KG1 (cell line): ENCODE measurements at places on chromosomes 2 and 18.

DNA sequence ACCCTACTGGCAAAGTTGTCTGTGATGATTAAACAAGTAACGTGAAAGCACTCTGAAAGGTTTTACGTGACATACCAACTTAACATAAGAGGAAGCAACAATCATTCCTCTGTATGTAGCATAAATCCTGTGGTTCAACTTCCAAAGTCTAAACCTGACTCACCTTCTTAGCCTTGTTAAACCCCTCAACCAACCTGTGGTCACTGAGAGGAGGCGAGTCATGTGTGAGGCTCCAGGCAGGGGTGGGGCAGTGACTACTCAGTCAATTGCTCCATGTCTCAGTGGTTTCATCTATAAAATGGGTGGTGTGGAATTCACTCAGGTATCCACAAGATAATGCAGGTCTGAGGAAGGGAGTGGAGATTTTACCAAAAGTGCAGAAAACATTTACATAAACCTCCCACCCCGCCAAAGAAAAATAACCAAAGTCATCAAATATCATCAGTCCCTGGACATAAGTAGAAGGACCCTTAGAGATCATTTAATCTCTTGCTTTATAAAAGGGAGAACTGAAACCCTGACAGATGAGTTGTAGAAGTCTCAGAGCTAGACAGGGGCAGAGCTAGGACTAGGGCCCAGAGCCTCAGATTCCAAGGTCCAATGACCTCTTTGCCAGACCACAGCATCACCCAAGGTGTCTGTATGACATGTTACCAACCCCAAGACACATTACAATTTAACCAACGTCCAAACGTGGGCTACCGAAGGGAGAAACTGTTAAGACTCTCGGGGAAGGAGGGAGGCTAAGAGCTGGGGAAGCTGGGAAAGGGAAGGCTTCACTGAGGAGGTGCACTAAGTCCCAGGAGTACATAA is 3.7 kb upstream of the PCBP1 start:
- no peak for DNase-seq

DNA sequence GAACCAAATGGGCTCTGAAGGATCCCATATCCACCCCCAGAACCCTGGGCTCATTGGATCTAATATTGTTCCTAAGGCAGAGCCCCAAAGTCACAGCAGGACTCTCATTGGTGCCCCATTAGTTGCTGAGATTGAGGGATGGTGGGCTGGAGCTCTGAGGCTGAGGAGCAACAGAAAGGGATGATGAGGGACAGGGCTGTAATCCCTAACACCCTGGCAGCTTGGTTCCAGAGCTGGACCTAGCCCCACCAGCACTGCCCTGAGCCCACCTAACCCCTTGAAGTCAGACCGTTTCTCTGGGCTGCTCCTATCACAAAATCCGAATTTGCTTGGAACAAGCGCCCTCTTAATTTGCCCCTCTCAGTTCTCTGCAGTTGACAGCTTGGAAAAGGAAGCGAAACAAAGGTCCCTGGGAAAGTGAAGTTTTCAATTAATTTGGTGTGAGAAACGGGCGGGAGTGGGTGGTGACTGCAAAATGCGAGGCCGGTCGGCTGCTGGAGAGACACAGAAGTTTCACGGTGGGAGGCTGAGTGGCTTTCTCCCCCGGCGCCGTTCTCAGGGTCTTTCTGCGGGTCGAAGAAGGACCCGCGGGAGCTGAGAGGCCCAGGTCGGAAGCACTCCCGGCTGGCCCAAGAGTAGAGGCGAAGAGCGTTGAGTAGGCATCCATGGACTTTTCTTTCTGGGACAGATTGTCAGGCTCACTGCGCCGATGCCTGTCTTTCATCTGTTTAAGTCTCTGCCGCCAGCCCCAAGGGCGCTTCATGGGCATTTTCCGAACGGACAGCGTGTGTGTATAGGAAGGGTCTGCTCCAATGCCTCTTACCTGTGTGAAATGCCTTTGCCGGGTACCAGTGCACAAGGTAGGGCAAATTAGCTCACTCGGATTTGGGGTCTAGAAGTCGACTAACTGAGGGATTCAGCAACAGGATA is 927 bp upstream of the HOXD13 start:
- no peak for DNase-seq

- DNase-seq, result no peak
These were observed 11.6 kb downstream of the HNRNPLL start for GRCh38 chr2:38591152-38591551.

DNA sequence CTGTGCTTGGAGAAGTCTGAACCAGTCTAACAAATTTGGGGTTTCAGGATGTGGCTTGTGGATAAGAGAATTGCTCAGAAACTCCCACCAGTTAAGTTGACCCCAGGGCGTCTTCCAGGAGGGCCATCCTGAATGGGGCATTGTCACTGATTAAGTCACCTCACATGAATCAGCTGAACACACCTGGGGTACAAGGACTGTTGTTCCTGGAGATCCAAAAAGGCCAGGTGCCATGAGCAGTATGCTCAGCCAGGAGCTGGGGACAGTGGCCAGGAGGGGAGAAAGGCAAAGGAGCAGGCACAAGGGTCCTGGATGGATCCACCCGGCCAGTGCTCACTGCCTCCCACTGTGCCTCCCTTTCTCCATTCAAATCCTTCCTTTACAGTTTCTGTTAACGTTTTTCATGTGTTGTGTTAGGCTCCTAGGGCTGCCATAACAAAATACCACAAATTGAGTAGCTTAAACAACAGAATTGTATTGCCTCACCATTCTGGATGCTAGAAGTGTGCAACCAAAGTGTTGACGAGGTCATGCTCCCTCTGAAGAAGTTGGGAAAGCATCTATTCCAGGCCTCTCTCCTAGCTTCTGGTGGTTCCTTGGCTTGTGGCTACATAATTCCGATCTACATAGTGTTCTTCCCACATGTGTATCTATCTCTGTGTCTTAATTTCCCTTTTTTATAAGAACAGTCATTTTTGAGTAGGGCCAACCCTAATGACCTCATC is 33.4 kb downstream of the TRABD2A start:
- DNase-seq, result no peak

DNA sequence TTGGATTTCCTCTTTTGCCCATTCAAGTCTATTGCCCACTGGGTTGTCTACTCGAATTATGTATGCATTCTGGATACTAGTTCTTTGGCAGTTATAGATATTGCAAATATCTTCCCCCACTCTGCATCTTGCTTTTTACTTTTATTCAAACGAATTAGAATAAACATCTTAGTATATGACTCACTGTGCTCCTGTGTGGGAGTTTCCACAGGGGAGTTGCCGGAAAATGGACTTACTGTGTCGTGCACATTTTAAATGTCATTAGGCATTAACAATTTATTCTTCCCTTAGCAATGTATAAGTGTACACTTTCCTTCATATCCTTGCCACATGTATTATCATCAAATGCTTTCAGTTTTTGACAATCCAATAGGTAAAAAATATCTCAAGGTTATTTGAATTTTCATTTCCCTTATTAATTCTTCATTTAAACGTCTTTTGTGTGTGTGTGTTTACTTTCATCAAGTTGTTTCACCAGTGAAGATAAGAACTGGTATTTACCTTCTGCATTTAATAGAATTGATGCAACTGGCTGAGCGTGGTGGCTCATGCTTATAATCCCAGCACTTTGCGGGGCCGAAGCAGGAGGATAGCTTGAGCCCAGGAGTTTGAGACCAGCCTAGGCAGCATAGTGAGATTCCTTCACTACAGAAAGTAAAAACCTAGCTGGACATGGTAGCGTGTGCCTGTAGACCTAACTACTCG is 4.6 kb upstream of the UGT1A5 start:
- no peak for DNase-seq

DNA sequence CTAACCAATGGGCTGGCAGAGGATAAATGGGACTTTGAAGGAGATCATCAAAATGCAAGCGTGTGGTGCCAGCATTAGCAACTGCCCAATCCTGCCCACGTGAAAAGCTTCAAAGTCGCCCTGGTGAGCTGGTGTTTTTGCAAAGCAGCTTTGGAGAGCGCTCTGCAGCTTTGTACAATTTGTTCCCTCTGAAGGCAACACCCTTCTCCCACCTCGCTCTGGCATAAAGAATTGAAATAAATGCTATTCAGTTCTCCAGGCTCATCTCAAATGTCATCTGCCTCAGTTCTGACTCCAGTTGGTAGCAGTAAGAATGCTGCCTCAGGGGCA is 3.5 kb downstream of the COPS9 start:
- no peak for DNase-seq

- DNase-seq, result no peak
These were observed 41.7 kb upstream of the SLC3A1 start for GRCh38 chr2:44233450-44234128.

GRCh38 chr18:52220062-52220591 is 119.9 kb upstream of the DCC start:
- DNase-seq, result no peak

DNA sequence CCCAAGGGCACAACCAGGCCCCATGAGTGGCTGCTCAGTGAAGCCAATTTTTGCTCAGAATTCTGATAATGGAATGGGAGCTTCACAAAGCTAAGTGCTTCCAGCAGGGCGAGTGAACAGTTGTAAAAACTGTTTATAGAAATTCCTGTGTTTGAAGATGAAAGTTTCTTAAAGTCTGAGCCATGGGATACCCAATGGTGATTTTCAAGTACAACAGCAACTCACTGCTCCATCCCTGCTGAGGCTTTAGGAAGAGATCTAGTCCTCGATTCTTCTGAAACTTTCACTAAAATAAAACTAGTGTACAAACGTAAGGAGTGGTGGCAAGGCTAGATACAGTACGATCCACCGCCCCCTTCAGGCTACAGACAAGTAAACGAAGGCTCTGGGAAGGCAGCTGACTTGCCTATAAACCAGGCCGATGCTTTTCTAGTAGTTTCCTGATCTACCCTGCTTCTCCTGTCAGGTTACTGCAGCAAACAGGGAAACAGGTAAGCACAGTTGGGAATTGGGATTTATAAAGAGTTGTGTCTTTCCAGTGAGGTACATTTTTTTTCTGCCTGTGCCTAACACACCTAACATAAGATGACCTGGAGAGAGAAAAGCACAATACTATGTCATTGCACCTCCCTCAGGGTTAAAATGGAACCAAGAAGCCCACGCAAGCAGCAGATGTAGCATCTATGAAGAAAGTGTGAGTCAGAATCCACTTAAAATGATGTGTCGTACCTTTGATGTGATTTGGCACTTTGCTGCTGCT is 108.7 kb downstream of the UXS1 start:
- DNase-seq, result no peak

GRCh38 chr2:143246815-143247744 is 117.9 kb downstream of the ARHGAP15 start:
- DNase-seq, result no peak

- no peak for DNase-seq
These were observed 10.6 kb upstream of the TRABD2A start for GRCh38 chr2:84891355-84892010.

DNA sequence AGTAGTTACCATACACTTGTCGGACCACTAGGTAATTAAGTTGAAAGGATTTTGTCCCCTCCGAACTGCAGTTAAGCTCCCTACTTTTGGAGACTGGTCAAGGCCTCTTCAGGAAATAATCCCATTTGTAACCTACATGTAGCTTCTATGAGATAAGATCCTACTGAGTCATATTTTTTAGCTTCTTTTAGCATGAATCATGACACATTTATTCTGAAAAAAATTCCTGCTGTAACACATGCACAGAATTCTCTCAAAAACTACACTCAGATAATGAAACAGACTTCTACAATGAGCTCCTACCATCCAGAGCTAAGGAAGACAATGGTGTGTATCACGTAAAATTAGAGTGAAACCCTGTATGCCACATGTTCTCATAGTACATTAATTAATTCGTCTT is 100.7 kb upstream of the CCDC195 start:
- no peak for DNase-seq

DNA sequence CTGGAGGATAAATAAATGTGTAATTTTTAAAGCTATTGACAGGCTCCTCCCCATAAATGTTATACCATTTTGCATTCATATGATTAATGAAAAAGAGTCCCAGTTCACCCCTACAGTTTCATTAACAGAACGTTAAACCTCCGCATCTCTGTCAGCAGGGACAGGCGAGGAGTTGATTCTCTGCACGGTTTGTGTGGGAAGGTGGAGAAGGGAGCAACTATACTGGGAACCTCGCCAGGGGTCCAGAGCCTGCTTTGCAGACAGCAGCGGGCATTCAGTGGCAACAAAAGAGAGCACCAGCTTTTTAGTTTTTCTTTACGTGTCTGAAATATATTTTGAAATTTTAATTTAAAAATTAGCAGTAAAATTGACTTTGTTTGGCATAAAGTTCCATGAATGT is 101.4 kb downstream of the FARSB start:
- no peak for DNase-seq

GRCh38 chr2:126851756-126852155 is 46.9 kb upstream of the TEX51 start:
- no peak for DNase-seq

- DNase-seq, result no peak
These were observed 21.8 kb upstream of the CD226 start for GRCh38 chr18:69969491-69969890.

DNA sequence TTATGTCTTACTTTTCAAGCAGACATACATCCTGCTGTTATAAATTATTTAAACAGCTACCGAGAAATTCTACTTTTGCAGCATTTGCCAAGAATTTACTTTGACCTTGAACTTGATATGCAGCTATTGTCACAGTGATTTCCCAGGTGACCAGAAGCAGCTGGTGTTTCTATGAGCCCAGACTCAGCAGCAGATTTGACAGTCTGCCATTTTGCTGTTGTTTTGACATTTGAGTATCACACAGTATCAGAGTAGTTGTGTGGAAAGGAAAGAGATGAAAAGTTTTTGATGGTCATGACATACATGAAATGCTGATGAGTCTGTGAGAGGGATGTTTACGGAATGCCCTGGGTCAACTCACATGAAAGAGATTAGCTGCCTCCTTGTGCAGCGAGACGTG is 6.6 kb upstream of the CCDC195 start:
- no peak for DNase-seq

DNA sequence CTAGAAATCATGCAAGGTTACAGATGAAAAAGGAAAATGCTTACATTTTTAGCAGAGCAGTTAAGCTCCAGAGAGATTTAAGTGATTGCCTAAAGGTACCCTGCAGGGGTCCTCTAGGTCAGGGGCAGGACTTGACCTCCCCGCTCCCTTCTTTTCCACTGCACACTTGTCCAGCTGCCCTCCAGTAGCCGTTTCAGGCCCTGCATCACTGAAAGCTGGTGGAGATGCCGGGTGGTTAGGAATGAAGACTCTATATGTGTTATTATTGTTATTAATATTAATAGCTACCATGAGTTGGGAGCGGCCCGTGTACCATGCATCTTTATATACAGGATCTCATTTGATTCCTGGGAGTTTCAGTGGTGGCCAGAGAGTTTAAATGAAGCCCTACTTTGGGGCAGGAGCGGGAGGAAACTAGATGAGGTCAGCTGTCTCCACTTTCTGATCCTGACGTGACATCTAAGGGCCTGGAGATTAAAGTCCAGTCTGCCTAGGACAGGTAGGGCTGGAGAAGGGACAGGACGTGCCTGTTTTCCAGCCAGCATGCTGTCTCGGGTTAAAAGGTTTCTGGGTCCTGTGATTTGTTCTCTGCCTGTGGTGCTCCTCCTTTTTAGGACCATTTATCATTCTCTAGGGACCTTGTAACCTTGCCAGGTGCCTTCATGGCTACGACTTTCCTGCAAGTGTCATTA is 2.1 kb downstream of the TMEM37 start:
- DNase-seq, result no peak
